Glutamatergic neuron (in vitro differentiated cells): ENCODE measurements at places on chromosomes 4 and X. TPM values are rescaled to one million over a fixed set of nuclear protein-coding genes. Genes with fewer than 3 reads are reported as not detected.
A peak's percentile ranks its signal among the peaks of the same experiment; 100 is the strongest.

GRCh38 chrX:107324493-107325310, 118.3 kb downstream of the DNAAF6 start:
- peak; percentile 18 for DNase-seq

DNA sequence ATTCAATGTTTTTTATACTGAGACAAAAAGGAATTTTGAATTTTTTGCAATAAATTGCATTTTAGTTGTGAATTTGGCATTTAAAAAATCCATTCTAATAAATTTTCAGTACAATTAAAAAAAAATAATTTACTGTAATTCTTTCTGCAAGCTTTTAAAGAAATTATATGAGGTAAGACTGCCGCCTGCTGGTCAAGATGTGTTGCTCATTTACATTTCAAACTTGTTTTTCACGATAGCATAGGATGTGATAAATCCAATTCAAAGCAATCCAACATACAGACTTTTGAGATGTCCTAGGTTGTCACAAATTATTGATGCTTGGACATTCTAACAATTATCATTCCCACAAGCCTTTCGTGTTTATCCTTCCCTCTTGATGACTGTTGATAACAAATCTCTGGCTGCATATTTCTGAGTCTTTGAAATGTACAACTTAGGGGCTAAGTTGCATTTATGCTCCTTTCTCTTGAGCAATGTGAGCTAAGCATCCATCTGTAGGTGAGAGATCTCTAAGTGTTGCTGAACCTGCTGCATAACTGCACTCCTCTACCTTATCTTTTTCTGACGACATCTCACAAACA, 21.7 kb upstream of the MFAP3L start:
- DNase-seq, result peak; percentile 52

DNA sequence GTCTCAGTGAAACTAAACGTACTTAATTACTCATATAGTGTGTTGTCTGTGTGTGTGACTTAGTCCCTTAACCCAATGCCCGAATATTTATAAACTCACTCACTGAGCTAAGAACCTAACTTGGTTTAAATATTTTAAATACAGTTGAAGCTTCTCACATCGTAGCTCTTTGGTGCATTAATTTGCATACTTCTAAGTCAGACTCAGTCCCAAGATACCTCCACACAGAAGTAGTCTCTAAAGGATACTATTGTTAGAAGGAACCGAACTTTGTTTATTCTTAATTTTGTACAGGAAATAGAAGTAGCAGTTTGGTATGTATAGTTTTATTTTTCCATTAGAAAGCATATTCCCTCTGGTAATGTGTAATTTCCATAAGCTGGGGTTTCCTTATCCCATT, 54.0 kb upstream of the NKAP start:
- DNase-seq, result no peak

DNA sequence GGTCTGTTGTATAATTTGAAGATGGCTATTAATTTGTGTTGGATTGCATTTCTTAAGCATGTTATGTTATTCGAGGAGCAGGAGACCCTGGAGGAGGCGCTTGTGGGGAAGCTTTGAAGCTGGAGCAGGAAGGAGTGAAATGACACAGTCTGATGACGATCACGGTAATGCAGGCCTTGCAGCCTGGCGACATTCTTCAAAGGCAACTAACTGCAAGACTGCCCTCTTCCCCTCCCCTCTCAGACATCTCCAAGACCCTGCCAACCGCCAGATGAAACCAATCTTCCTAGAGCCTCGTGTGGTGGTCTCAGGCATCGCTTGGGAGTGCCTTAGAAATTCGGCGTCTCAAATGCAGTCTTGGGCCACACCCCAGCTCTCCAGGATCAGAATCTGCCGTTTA, 16.1 kb downstream of the CLCN4 start:
- no peak for DNase-seq

Gene C4orf50
- 0.56 TPM for total RNA-seq

GRCh38 chrX:138127314-138127713, 561.4 kb downstream of the ZIC3 start:
- no peak for DNase-seq

GRCh38 chr4:38860788-38861424, 4.3 kb upstream of the TLR6 start:
- peak; percentile 33 for DNase-seq

Gene ZFP92
- total RNA-seq, result 0.07 TPM

Gene DGAT2L6
- not detected for total RNA-seq

DNA sequence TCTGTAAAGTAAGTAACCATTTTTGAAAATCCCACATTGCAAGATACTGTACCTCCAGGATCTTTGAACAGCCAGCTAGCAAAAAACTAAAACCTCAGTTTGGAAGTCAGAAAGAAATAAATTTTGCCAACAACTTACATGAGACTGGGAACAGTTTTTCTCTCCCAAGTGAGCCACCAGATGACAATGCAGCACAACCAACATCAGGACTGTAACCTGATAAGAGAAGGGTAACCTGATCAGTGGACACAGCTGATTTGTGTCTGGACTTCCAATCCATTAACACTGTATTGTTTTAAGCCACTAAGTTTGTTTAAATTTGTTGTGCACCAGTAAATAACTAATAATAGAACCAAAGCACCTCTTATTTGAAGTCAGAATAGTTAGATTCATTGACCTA, 923.3 kb downstream of the FAT4 start:
- no peak for DNase-seq

GRCh38 chrX:115650916-115651315, 89.9 kb downstream of the PLS3 start:
- DNase-seq, result peak; percentile 38

GRCh38 chr4:82381661-82382296, 8.0 kb upstream of the HNRNPD start:
- no peak for DNase-seq

DNA sequence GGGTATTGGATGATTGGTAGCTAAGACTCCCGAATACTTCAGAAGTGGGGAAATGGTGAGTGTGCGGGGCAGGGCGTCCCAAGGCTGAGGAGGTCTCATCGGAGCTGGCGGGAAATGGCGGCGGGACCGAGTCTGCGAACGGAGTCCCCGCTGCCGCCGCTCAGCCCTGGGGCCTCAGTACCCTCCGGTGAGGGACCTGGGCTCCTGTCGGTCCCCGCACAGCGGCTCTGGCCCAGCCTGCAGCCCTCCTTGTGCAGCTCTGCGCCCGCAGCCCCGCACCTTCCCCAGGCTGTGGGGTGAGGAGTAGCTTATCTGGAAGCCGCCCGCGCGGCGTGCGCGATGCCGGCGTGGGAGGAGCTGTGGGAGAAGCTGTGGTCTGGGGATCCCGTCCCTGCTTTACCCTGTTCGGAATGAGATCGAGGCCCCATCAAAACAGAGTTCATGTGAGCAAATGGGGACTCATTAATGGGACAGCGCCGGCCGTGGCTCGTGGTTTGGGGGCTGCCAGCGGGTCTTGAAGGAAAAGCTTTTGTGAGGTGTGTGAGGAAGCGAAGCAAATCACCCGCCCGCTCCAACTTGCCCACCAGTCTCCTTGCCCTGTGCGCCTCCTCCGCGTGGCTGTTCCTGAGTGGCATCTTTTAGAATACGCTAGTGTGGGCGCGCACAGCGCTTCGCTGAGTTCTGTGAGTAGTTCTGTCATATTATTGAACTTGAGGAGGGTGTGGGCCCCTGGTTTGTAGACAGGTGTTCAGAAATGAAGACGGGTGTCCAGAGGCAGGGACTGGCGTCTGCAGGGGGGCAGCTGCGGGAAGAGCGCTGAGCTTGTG, 531 bp downstream of the ZNF141 start:
- peak; percentile 58 for DNase-seq

Gene NPY1R
- 0.54 TPM for total RNA-seq

GRCh38 chrX:154434394-154435168, 2.4 kb upstream of the GDI1 start:
- no peak for DNase-seq

DNA sequence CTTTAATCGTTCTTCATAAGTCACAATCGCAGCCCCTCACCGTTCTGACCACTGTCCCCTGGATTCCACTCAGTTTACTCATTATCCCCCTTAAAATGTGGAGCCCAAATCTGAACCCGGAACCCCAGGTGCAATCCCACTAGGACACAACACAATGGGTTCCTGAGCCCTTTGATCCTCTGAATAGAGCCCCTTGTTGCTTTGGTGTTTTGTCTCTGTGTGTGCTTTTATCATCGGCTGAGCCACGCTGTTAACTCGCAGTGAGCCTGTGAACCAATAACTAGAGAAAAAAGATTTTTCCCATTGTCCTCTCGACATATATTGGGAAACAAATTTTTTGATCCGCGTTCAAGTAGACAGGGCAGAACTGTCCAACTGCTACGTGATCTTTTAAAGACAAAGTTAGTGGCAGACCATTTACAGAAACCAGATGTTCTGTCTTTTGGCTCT, 617 bp upstream of the PDHA1 start:
- no peak for DNase-seq

DNA sequence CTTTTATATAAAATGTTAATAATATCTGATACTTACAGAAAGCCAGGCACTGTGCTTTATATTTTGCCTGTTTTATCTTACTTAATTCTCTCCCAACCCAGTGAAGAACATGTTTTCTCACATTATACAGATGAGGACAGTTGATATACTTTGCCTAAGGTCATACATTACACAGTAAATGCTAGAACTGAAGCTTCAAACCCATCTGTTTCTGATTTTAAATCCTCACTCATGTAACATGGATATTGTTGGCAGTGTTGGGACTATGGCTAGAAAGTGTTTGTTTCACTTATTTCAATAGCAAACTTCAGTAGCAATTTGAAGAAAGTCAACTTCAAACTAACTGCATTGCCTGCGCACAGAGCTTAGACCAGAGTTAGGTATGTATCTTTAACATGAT, 57.4 kb downstream of the RAPGEF2 start:
- no peak for DNase-seq
